Bronchial epithelial cell (primary cell): ENCODE measurements at places on chromosomes 16 and 17.

DNA sequence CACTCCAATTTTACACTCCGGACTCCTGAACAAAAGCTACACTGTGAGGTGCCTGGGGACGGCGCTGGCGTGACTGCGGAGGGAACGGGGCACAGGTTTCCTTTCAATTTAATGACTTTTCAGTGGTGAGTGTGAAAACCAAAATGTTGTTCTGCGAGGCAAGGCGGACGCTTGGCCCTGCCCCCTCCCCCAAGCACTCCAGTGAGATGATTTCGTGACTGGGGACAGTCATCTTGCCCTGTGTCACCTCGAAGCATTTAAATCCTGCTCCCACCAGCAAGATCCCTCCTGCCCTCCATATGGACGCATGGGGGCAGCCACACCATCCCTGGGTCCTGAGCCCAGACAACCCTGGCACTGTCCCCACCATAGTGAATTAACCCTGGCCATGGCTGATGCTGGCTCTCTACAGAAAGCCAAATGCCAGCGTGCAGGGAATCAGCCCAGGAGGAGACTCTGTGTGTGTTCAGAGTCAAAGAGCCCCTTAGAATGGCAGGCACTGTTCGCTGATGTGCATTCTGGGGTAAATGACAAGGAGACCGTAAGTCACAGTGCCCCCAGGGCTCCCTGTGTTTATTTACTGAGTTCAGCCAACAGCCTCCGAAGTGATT lies 41.0 kb downstream of the C16orf95 start:
- DNase-seq, result no peak

GRCh38 chr16:66640724-66641314 lies 36.3 kb downstream of the CMTM3 start:
- DNase-seq, result no peak

GRCh38 chr16:52404546-52404945 lies 142.4 kb downstream of the TOX3 start:
- DNase-seq, result peak; percentile 67

DNA sequence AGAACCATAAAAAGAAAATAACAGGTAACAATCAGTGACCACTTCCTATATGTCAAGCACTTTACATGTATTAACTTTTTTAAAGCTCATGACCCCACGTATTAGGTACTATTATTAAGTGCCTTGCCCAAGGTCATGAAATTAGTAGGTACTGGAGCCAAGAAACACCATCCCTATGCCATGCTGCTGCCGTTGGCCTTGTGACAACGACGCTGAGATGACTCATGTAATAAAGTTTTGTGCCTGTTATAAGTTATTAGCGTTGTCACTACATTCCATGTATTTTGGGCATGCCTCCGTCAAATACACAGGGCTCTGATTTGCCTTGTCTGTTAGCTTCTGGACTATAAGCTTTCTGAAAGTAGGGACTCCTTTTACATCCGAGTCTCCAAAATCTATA lies 1.4 kb downstream of the BBS2 start:
- DNase-seq, result no peak

DNA sequence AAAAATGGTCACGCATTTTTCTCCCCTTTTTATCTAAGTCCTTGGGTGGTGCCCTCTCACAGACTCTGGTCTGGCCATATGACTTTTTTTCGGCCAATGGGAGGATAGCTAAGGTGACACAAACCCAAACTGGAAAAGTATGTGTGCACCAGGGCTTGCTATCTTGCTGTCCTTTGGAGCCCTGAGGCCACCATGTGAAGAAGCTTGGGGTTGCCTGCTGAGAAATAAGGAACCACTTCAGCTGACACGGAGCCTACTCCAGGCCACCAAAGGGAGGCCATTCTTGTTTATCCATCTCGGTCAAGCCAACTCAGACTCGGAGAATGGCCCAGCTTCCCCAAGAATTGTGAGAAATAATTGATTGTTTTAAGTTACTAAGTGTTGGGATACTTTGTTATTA lies 111.4 kb upstream of the ZFHX3 start:
- no peak for DNase-seq

DNA sequence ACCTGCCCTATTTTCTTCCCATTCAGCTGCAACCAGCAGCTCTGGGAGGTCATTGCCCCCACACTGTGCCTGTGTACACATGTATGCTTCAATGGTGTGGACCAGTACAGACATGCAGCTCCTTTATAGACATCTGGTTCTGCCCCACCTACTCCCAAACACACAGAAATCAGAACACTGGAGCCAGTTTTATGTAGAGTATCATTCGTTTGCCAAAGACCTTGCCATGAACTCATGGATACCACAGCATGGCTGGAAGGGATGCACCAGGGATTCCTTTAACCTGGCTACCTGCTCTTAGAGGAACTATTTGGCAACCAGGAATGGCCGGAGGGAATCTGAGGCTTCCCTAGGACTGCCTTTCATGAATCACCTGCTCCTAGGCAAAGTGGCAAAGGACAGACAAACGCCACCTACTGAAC lies 60.4 kb downstream of the ZFHX3 start:
- peak; percentile 86 for DNase-seq

- DNase-seq, result peak; percentile 40
Measured at GRCh38 chr17:4986403-4986802, 1.1 kb downstream of the CAMTA2 start.

DNA sequence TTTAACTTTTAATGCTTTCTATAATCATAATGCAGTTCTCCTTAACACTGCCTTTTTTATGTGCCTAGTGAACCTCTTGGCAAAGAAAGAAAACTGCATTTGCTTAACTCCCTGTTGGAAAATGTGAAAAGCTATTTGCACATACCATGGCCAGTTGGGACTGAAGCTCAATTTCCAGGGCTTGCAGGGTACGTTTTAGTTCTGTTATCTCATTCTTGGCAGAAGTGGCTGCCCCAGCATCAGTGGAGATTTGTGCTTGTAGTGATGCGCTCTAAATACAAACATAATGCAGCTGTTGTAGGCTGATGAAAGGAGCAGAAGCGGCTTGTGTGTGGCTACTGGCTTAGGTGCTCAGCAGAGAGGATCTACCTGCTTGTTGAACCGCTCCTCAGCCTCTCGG lies 3.7 kb downstream of the KRT24 start:
- no peak for DNase-seq

- DNase-seq, result no peak
Measured at GRCh38 chr17:14840616-14841231, 424.4 kb downstream of the PMP22 start.

- no peak for DNase-seq
Measured at GRCh38 chr16:73021866-73022495, 25.9 kb downstream of the ZFHX3 start.

- no peak for DNase-seq
Measured at GRCh38 chr17:78562734-78563133, 14.5 kb downstream of the DNAH17 start.

GRCh38 chr17:42276609-42277341 lies 584 bp upstream of the STAT5B start:
- peak; percentile 45 for DNase-seq

DNA sequence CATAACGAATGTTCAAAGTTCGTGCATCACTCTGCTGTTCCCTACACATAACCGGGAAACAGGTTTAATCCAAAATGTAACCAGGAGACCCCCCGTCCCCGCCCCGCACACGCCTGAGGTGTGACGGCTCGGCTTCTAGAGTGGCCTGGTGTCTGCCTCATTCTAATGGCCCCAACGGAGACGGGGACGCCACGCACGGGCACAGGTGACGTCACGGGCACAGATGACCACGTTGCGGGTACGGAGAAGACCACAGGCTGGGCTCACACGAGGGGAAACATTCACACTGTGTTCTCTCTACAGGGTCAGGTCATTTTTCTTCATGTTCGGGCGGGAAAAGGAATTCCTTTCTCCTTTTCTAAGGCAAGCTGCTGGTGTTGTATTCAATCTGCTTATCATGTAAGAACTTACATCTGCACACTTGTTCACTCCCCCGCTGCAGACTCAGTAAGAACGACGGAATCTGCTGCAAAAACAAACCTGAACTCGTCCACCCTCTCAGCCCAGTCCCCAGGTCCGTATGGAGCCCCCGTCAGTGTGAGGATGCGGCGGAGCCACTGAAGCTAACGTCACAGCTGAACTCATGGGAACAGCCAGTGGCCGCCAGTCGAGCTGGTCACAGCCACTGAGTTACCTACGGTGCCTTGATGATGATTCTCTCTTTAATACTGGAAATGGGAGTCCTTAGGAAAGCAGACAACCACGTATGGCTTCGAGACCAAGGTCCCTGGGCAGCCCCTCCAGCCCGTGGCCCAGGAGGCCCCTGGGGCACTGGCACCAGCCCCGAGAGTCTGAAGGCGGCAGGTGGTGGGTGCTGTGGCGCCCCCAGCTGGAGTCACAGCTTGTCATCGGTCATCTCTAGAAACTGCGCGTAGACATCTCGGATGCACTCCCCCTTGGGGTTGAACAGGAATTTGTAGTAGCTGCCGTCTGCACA lies 32.9 kb downstream of the WDR45B start:
- DNase-seq, result no peak

GRCh38 chr17:7404737-7405349 lies 946 bp upstream of the TMEM256 start:
- no peak for DNase-seq

GRCh38 chr17:82938873-82939620 lies 99.2 kb upstream of the ZNF750 start:
- no peak for DNase-seq

DNA sequence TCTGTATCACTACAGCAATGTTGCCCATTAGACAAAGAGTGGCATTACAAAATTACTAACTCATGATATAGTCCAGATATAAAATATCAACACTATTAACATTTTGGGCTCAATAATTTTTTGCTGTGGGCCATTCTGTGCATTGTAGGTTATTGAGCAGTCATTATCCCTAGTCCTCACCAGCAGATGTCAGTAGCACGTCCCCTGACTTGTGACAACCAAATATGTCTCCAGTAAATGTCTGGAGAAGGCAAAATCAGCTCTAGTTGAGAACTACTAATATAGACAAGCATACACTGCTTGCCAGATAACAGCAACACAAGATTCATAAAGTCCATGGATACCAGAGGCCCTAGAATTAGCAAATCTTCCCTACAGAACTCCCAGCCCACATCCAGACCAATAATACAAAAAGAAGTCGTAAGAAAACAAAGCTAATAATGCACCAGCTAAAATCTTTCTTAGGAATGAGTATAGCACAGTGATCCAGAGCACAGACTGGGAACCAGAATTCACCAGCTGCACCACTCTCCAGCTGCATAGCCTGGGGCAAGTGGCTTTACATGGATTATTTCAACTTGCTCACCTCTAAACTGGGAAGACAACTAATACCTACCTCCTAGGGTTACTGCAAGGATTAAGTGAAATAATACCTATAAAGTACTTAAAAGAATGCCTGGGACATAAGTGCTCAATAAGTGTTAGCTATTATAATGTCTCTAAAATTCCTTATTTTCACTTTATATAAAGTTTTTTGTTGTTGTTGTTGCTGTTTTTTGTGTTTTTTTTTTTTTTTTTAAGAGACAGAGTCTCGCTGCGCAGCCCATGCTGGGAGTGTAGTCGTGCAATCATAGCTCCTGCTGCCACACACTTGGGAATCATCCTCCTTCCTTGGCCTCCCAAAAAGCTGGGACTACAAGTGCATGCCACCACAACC lies 23.7 kb downstream of the HELZ start:
- DNase-seq, result peak; percentile 54

DNA sequence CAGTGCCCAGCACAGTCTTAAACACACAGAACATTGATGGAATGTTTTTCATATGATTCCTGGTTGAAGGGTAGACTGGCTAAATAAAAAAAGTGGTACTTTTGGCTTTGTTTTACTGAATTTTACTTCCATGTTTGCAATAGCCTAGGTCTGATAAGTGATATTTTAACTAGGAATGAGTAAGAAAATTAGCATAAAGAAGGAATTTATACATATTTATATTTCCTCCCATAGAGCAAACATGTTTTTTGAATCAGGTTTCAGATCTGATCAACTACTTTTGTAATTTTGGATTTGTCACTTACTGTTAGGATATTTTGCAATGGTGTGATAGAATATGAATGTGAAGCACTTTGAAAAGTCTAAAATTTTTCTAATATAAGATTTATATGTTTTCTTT lies 7.2 kb downstream of the NF1 start:
- DNase-seq, result no peak

- no peak for DNase-seq
Measured at GRCh38 chr17:74467221-74467951, 952 bp downstream of the CD300A start.

DNA sequence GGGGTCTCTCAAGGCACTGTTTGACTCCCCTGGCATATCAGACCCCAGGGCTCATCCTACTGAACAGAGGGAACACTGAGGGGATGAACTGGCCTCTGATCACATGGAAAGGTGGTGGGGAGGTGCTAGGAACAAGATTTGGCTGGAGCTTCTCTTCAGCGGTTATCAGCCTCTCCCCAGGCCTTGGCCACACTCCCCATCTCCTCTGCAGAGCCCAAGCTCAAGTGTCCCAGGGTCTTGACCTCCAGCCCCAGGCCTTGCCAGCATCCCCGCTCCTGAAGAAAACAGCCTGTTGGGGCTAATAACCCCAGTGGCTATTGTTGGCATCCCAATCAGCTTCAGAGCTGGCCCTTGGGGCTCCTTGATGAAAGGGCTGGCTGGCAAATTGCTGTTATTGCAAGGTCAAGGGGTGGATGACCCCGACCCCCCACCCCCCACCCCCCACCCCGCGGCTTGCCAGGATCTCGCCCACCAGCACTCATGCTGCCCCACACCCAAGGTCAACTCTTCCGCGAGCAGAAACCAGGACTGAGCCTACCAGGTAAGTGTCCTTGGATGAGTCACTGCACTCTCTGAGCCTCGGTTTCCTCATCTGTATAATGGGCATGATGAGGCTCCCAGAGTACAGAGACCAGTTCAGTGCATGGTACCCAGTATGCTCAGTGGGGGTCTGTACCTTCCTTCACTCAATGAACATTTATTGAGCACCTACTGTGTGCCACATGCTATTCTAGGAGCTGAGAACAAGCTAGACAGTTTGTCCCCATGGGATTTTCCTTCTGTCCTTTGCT lies 18.8 kb upstream of the FAM83G start:
- DNase-seq, result no peak

GRCh38 chr16:50747207-50747956 lies 5.5 kb downstream of the CYLD start:
- peak; percentile 45 for DNase-seq

DNA sequence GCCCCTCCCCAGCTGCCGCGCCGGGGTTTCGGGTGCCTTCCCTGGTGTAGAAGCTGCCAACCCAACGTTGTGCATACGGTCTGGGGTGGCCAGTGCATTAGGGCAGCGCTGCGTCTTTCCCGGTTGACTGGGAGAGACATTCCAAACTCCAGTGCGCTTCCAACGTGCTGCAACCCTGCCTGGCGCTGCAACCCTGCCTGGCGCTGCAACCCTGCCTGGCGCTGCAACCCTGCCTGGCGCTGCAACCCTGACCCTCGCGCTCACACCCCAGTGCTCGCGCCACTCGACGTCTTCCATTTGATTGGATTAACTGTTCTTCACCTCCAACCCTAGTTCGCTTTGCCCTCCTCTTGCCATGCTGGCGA lies 488 bp upstream of the HAP1 start:
- no peak for DNase-seq
